ENCODE measurements at places on chromosomes 3 and 15.

DNA sequence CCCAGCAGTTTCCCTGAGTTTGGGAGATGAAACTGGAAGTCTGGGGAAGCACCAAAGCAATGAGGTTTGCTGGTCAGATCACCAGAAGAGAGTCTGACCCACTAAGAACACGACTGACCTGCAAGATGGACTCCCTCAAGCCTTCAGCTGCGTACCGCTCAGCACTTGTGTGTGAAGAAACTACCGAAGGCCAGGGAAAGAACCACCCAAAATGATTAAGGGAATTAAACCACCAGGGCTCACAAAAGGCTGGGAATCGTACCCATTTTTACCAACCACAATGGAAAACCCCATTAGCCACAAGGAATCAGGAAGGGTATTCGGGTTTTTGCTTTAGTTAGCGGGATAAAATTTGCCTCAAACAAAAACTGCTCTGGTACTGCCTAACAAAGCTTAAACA, 21.6 kb downstream of the ATP13A3 start:
- DNase-seq: no peak

GRCh38 chr15:44084770-44085169, 110.3 kb downstream of the FRMD5 start:
- no peak for DNase-seq

GRCh38 chr3:26962492-26963360, 340.2 kb downstream of the LRRC3B start:
- no peak for DNase-seq

- DNase-seq: no peak
Measured at GRCh38 chr3:15056676-15057404, 8.3 kb downstream of the MRPS25 start.

DNA sequence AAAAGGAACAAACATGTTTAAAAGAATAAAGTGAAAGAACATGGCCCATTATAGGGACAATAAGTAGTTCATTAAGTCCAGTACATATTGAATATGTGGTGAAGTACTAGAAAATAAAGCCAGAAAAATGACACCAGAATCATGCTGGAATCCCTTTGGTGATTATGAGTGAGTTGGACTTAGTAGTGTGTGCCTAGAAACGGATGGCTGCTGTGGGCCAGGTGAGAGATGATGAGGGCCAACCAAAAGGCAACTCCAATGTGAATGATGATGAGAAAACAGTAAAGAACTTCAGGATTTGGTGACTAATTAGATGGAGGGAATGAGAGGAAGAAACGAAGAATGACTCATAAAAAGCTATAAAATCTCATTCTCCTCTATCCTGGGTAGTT, 3.3 kb downstream of the CRYGS start:
- no peak for DNase-seq

- DNase-seq: no peak
Measured at GRCh38 chr3:196740481-196741248, 1.0 kb downstream of the PAK2 start.

- no peak for DNase-seq
Measured at GRCh38 chr3:46868287-46868686, 5.0 kb upstream of the MYL3 start.

- no peak for DNase-seq
Measured at GRCh38 chr3:105982207-105982606, 113.4 kb upstream of the CBLB start.
